Activated CD4-positive, alpha-beta T cell treated with anti-CD3 and anti-CD28 coated beads, Interleukin-2, amount 10 ng/mL, durations not matched to agents 7 days and 5 days (primary cell): ENCODE measurements at places on chromosomes 1 and 21. TPM values are rescaled to one million over a fixed set of nuclear protein-coding genes. Genes with fewer than 3 reads are reported as not detected.
A peak's percentile ranks its signal among the peaks of the same experiment; 100 is the strongest.

C1orf94 gene
- not detected for total RNA-seq

- DNase-seq = peak; percentile 15
These were observed at the start of gene BCAR3 for GRCh38 chr1:93681101-93681988. Gene BCAR3, minus strand, starts transcription at chr1:93681837. Its CDS starts 6,907 bp downstream, at chr1:93674930.

DNA sequence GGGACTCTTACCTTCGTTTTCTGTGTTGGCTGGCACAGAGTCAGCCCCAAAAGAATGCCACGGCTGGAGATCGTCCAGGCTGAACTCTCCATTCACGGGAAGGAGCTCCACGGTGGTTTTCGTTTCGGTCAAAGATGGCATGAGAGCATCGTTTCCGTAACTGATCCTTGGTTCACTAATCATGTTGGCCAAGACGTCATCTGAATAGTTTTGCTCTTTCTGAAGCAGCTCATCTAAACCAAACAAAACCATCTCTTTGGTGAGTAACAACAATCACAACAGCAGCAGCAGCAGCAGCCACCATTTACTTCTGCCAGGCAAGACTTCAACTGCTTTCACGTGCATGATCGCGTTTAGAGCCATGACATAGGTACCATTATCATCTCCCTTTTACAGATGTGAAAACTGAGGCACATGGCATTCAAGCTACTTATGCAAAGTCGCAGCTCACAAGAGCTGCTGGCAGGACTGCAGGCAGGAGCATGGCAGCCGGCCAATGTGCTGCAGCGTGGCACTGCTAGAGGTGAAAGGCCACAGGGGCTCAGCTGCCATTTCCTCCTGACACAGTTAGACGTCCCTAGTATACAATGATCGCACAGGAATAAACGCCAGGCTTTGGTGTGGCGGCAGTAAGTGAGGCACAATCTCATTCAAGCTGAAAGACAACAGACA is 177.1 kb downstream of the GABPA start:
- no peak for DNase-seq

- no peak for DNase-seq
These were observed 67.3 kb downstream of the STUM start for GRCh38 chr1:226615876-226616275.

DNA sequence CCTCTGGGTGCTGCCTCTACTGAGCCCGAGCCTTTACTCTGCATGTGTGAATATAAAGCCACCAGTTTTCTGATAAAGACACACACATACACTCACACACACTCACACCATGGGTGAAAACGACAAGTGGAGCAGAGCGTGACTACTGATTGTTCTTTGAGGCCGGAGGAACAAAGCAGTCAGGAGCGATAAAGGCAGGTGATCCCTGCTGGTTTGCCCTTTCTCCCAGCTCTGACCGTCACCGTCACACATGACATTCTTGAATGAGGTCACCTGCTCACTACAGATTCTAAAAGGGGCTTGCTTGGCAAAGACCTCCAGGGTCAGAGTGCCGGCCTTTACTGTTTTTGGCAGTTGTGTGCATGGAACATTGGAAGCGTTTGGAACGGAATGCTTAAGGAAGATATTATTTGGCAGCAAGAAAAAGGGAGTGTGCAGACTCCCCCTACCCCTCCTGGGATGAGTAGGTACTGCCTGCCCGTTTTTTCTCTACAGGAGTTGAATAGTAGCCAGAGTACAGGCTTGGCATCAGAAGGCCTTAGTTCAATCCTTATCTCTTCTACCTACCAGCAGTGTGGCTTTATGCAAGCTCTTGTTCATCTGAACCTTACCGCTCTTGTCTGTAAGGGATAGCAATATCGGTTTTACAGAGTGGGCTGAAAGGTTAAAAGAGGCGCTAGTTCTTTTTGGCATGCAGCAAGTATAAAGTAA is 79.7 kb downstream of the PBX1 start:
- no peak for DNase-seq

GRCh38 chr1:167135281-167135840 is 41.5 kb downstream of the STYXL2 start:
- DNase-seq = no peak
